Stimulated activated CD4-positive, alpha-beta T cell treated with anti-CD3 and anti-CD28 coated beads, Interleukin-1b, Interleukin-23, amount 100 ng/mL, for 48 hours (primary cell): ENCODE measurements at places on chromosomes 16 and 17.

GRCh38 chr16:89407282-89407924, 83.0 kb downstream of the ANKRD11 start:
- no peak for DNase-seq

GRCh38 chr17:82752371-82753200, 721 bp downstream of the TBCD start:
- DNase-seq: no peak

GRCh38 chr16:27499659-27500055, 50.1 kb downstream of the GTF3C1 start:
- no peak for DNase-seq

DNA sequence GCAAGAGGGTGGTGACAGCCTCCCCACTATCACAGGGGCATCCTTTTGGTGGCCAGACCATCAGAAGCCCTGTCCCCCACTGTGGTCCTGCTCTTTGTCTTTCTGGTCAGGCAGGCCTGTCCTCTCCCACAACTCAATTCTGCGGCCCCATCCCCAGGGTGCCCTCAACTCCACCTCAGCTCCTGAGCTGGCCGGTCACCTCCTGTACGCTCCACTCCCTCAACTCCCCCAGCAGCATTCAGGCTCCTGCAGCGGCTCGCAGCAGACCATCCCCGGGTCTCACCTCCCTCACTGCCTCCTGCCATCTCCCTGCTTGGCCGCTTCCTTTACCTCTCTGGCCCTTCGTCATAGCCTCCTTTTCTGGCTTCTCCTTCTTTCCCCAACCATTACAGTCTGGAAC, 43.4 kb upstream of the MTSS2 start:
- no peak for DNase-seq

DNA sequence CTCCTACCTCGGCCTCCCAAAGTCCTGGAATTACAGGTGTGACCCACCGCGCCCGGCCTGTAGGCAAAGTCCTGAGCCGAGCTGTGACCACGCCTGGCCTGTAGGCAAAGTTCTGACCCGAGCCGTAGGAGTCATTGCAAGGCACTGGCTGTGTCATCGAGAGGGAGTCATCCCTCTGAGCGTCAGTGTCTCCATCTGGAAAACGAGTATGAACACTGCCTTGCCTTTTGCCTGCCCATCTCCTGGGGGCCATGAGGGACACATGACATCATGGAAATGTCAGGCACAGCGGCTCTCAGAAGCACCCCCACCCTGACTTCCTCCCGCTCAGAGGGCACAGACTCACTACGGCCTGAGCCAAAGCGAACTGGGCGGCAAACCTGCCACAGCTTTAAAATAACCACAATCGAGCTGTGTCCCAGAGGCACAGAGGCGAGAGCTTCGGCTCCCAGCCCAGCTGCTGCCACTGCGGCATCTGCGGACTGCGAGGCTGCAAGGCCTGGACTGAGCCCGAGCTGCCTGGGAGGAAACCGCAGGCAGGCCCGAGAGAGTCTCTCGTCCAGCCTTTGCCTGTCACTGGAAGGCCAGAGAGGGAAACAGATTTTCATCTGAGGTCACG, 50.8 kb downstream of the RPH3AL start:
- no peak for DNase-seq
